ENCODE measurements at places on chromosomes 13 and 19. TPM values are rescaled to one million over a fixed set of nuclear protein-coding genes. Genes with fewer than 3 reads are reported as not detected.

DNA sequence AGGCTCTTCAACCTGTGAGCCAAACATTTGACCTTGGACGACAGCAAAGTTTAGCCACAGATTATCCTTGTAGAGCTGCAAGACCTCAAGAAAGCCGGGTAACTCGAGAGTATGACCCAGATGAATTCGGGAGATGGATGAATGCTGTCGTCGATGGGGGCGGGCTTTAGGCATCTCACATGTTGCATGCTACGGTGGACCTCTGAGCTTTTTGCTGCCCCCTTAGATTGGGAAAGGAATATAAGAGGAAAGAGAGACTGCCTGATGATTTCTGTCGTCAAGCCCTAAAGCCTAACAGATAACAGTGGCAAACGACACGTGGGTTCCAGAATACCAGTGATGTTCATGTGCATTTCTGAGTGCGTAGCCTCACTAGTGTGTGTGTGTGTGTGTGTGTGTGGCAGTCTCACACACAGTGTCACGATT is 730 bp upstream of the ABCC4 start:
- ATAC-seq, result no peak

The ERICH6B gene
- not detected for total RNA-seq

DNA sequence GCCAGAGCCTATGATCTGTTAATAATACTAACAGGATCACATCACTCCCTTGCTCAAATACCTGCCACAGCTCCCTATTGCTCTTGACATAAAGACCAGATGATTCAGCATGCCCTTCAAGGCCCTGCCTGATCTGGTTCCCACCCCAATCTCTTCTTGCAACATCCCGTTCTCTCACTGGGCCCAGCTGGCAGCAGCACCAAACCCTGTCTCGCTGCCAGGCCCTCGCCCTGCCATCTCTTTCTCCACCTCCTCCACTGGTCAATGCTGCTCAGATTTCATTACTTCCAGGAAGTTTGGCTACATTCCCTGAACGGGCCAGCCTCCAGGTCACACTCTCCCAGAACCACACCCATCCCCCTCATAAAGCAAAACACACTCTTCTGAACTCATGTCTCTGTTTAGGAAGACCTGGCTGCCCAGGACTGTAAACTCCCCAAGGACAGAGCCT is 8.6 kb upstream of the BCAT2 start:
- no peak for ATAC-seq

The CRLF1 gene
- total RNA-seq, result not detected

The KLK2 gene
- total RNA-seq, result not detected

The NOVA2 gene
- total RNA-seq, result not detected

GRCh38 chr19:53894707-53895106 is 12.7 kb downstream of the PRKCG start:
- ATAC-seq, result no peak

The FAAP24 gene
- 9.6 TPM for total RNA-seq

GRCh38 chr19:45114116-45114515 is 21.1 kb downstream of the PPP1R37 start:
- ATAC-seq, result no peak

DNA sequence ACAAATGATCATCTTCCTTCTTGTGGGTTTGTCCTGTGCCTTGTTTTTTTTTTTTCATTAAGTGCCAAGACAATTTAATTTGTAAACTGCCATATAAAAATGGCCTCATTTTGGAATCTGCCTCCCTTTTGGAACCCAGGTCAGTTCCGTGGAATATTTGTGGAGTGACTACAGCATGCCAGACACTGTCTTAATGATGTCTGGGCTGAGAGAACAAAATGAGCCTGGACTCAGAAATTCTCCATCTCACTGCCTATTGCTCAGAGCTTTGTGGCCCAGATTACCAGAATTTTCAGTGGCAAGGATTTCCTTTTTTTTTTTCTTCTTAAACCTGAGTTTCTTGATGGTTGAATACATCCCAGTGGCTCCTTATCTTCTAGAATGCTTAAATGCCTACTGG is 340.6 kb downstream of the ENOX1 start:
- ATAC-seq, result no peak

The SIGLEC5 gene
- total RNA-seq, result not detected

DNA sequence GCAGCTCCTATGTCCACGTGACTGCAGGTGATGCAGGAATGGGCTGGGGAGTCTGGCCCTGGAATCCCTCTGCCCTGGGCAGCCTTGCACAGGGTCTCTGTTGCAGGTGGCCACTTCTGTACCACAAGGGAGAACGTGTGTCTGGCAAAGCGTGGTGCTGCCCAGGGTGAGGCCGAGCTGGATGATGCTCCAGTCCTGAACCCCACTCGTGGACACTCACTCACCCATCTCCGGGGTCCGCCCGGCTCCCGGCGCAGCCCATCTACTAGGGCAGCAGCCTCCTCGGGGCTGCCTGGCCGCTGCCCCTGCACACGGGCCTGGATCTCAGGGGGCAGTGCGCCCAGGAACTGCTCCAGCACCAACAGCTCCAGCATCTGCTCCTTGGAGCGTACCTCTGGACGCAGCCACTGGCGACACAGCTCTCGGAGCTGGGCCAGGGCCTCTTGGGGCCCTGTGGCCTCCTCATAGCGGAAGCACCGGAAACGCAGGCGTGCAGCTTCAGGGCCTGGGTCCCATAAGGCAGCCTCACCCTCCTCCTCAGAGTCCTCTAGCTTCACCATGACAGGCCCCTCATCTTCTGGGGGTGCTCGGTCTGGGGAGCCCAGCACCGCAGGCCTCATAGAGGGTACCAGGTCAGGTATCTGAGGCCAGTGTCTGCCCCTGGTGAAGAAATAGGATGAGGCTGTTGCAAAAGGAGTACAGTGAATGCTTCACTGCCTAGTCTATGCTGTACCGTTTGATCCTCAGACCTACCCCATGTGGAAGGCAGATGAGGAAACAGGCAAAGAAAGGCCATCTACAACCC is 2.2 kb downstream of the MZF1 start:
- no peak for ATAC-seq

DNA sequence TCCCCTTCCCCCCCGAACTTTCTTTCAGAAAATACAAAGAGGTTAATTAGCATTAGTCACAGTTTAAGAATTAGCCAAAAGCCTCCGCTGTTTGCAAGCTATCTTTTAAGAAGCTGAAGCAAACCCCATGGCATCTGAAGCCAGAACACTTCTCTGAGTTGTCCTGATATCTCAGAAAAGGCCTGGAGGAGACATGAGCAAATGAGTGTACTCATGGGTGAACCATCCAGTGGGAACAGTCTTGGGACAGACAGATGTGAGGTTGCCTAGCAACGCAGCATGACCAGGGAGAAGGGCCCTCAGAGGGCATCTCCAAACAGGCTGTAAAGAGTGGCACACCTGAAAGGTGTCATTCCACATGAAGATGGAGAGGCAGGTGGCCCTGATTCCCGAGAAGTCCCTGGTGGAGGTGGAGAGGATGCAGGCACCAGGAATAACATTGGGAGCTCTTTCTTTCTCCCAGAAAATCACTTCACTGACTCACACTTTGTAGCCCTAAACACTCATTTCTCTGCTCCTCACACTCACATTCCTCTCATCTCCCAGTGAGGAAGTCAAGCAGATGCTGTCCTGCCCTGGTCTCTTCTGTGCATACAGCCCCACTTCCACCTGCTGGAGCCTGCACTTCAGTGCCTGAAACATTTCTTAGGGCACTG is 87.0 kb upstream of the TSHZ3 start:
- no peak for ATAC-seq

Data from activated T-helper 17 cell treated with anti-CD3 and anti-CD28 coated beads, Interleukin-2, amount 50 U/mL, for 72 hours (primary cell).